ENCODE measurements at places on chromosomes 1 and 21.

DNA sequence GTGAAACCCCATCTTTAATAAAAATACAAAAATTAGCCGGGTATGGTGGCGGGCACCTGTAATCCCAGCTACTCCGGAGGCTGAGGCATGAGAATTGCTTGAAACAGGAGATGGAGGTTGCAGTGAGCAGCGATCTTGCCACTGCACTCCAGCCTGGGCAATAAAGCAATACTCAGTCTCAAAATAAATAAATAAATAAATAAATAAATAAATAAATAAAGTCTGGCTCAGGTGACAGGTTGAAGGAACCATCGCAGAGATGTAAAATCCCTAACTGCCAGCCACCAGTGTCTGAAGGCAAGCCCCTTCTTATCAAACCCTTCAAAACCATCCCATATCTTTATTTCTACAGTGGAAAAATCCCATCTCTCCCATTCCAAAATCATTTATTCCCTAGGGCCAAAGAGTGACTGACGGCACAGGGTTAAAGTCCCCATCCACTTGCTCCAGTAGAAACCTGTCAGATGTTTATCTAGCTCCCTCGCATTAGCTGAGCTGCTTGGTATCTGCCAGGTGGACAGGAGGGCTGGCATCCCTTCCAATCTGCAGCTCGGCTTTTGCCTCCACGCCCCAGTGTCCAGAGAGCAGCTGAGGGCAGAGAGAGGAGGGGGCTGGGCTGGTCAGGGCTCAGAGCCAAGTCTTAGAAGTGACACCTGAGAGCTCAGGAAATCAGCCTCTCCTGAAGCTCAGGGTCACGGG, 5.0 kb downstream of the CSRP1 start:
- DNase-seq = peak; percentile 61

GRCh38 chr1:205983925-205984725, 19.1 kb downstream of the RAB7B start:
- no peak for DNase-seq

GRCh38 chr1:63739452-63739851, 34.4 kb upstream of the ROR1 start:
- no peak for DNase-seq

DNA sequence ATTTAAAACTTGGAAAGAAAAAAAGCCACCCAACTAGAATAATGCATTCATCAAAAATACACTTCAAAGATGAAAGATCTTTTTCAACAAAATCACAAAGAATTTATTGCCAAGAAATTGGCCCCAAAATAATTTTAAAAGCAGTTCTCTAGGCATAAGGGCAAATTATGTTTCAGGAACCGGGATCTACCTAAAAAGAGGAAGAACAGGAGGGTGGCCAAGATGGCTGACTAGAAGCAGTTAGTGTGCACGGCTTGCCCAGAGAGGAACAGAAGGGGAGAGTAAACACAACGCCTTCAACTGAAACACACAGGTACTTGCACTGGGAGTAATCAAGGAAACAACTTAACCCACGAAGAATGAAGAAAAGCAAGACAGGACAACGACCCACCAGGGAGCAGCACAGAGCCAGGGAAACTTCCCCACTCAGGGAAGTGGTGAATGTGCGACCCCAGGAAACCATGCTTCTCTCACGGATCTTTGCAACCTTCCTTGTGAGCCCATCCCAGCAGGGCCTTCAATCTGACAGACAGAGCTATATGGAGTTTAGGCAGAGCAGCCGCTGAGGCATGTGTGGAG, 46.1 kb downstream of the ACKR1 start:
- DNase-seq = no peak

DNA sequence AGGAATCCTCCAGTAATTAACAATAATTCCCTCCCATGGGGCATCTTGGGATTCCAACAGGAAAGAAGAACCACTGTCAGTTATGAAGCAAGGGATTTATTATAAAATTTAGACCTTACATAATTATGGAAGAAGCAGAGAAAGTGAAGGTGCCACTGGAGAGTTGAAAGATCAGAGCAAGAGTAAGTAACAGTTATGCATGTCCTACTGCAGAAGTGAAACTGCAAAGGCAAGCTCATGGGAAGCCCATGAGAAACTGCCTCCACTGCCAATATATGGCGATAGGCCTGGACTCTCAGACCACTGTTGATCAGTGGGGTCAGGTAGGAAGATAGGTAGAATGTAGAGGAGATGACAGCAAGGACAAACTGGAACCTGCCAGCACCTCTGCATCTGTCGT, 123.6 kb upstream of the ZNF648 start:
- no peak for DNase-seq

DNA sequence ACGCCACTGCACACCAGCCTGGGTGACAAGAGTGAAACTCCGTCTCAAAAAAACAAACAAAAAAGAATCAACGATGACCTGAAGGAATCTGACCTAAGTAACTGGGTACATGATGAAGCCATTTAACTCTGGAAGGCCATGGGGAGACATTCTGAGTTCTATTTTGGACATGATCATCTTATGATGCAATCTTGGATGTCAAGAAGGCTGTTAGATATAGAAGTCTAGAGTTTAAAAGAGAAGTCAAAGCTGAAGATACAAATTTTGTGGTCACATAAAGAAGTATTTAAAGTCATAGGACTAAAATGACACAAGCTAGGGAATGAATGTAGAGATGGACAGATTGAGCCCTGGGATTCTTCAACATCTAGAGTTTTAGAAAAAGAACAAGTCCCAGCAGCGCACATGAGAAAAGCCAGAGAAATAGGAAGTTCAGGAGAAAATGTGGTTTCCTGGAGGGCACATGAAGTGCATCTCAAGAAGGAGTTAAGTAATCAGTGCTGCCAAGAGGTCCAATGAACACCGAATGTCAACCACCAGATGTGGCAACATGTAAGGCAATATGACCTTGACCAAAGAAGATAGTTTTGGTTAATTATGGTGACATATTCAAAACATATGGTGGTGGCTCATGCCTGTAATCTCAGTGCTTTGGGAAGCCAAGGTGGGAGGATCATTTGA, 26.8 kb downstream of the ELK4 start:
- no peak for DNase-seq

- no peak for DNase-seq
Observed at GRCh38 chr1:231139125-231139649, 22.7 kb upstream of the TRIM67 start.

- peak; percentile 45 for DNase-seq
Observed at GRCh38 chr1:25554886-25555752, 11.7 kb downstream of the LDLRAP1 start.

GRCh38 chr21:42655796-42656770, 2.7 kb downstream of the PDE9A start:
- DNase-seq = no peak

DNA sequence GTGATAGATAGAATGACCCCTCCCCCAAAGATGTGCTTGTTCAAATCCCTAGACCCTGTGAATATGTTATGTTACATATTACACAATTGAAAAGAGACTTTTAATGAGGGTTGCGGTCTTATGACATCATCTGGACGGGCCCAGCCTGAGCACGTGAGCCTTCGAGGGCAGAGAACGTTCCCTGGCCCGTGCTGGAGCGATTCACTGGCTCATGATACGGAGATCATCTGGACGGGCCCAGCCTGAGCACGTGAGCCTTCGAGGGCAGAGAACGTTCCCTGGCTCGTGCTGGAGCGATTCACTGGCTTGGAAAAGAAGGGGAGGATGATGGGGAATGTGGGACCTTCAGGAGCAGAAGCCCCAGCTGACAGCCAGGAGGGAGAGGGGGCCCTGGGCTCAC, 34.4 kb upstream of the COL18A1 start:
- DNase-seq = no peak

DNA sequence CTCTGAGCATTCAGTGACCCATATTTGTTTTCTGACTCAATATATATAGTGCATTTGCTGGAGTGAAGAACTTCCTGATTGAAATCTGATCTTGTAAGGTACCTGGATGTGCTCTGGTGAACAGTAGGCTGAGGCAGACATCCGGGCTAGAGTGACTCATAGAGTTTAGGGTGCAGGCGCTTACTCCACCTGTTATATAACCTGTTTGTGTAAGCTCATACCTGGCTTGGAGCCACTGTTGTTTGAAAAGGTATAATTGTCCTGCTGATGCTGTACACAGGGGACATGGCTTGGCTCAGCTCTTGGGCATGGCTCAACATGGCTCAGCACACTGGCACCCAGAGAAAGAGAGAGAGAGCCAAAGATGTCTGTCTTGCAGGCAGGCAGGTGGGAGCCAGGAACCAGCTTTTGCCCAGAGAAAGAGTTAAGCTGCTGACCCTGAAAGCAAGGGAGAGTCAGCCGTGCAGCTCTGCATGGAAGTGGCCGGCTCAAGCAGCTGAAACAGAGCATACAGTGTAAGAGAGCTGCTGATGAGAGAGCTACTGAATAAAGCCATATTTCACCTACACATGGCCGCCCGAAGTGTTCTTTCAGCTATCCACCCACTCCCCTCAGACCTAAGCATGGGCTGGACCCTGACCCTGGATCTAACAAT, 43.2 kb downstream of the GJA5 start:
- DNase-seq = peak; percentile 81

- DNase-seq = no peak
Observed at GRCh38 chr1:24903011-24903461, 27.0 kb downstream of the RUNX3 start.

DNA sequence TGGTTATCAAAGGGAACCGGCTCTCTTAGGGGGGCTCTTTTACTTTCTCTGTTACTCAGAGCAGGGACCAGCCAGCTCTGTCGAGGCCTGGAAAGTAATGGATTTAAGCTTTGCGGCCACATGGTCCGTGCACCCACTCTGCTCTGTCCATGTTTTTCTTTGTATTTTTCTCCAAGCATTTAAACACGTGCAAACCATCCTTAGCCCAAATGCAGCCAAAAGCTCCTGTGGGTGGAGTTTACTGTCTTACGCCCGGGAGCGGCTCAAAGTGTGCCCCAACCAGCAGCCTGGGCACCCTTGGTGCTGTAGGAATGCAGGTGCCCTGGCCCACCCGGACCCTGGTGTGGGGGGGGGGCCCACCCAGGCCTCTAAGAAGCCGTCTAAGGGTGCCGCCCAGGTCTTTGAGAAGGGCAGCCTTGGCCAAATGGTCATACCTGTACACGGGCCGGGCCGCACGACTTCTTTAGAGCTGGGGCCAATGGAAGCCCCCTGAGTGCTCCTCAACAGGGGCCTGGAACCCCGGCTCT, 29.2 kb upstream of the POFUT2 start:
- no peak for DNase-seq

GRCh38 chr1:47508702-47509431, 71.0 kb downstream of the FOXD2 start:
- DNase-seq = peak; percentile 60

DNA sequence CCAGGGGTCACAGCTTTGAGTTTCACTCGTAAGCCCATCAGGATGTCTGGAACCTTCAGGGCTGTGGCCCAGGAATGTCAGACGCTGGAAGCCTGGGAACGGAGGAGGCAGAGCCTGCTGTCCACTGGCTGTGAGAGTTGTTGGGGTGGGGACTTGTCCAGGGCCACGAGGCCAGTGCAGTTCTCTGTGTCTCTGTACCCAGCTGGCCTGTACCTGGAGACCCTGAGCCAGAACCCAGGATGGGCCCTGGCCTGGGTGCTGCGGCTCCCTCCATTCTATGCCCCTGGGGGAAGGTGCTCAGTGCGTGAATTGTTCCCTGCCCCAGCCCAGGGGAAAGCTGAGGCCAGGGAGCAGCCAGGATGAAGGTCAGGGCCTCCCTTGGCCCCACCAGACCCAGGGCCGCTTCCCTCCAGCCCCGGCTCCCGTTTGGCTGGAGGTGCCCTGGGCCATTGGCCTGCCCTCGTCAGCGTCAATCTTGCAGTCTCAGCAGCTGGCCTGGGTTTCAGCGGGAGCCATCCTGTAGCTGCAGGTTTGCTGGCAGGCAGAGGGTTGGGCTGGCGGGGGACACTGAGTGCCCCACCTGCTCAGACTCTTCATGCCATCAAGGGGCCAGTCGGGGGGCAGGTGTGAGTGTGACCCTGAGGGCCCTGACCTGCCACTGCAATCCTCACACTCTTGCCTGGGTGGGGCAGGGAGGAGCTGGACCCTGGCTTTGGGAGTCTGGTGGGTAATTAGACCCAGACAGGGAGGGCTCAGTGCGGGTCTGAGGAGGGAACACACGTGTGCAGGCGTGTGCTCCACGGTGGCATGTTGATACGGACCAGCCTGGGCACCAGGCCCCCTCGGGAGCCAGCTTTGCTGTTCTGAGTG, 724 bp upstream of the CALML6 start:
- no peak for DNase-seq

- DNase-seq = no peak
Observed at GRCh38 chr1:118483245-118484006, 298.4 kb upstream of the SPAG17 start.

DNA sequence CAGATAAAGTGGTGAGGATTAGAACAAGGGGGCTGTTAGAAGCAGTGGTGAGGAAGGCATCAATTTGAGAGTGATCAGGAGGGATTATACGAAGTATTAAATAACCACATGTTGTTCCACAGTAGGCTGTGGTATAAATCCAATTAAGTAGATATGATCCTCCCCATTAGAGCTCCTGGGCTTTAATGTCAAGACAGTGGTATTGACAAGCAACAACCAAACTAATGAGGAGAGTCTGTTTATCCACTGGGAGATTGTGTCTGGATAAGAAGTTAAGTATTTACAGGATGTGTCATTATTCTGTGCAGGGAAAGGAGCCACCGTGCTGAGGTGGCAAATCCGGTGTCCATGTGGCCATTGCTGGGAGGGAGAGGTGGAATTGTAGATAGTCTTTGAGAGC, 5.8 kb downstream of the ACTN2 start:
- DNase-seq = no peak

DNA sequence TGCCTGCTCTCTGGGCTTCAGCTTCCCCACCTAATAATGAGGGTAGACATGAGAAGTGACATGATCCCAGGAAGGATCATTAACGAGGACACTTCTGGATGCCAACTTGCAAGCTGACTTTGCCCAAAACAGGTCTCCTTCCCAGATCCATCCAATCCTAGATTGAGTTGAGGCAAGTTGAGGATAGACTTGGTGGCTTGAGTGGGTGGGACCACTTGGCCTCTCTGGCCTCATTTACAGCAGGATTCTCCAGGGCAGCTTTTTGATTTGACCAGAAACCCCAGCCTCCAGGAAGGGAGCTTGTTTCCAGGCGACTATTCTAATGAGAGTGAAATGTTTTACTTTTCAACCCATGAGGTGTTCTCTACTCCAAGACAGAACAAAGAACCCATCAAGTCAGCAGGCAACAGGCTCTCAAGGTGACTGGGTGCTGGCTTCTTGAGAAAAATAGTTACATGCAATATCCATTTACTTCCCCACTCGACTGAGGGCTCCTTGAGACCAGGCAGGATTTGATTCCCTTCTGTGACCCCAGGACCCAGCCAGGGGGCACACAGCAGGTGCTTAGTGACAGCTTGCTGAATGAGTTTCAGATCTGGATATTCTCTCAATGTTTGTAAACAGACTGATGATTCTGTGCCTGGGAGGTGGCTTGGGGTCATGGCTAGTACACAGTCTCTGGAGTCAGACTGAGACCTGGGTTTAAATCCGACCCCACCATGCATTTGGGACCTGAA, 128.2 kb downstream of the DMRTB1 start:
- peak; percentile 35 for DNase-seq

GRCh38 chr1:234554698-234555311, 55.2 kb downstream of the IRF2BP2 start:
- DNase-seq = peak; percentile 30

- DNase-seq = no peak
Observed at GRCh38 chr1:118739501-118739900, 248.6 kb downstream of the TBX15 start.

- DNase-seq = no peak
Observed at GRCh38 chr1:9374748-9375341, 82.2 kb downstream of the SPSB1 start.
